GM13977 (cell line): ENCODE measurements at places on chromosomes 3 and 15.

GRCh38 chr15:91857224-91857585 lies 3.7 kb downstream of the SLCO3A1 start:
- no peak for DNase-seq

DNA sequence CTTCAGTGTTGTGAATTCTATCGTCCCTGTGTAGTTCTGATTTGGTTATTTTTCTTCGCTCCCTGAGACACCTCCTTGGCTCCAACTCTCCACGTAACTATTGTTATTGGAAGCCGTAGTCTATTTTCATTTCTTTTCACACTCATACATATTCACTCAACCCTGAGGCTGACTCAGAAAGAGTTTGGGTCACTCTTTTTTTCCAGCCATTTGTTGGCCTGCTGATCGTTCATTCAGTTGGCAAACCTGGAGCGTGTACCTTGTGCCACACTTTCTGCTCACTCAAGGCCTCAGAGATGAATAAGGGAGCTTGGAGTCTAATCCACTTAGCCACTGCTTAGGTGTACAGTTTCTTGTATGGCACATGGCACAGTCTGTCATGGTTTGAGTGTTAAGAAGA lies 22.4 kb downstream of the GYG1 start:
- no peak for DNase-seq

- no peak for DNase-seq
Measured at GRCh38 chr15:26391567-26392194, 381.2 kb downstream of the GABRB3 start.

- no peak for DNase-seq
Measured at GRCh38 chr3:132317229-132317948, at the start of gene ACP3. ACP3 (plus strand) TSS chr3:132317407; CDS start chr3:132317457, 50 bp downstream.

GRCh38 chr3:46614431-46614830 lies 2.1 kb downstream of the FAM240A start:
- no peak for DNase-seq

GRCh38 chr15:36960947-36961227 lies 139.5 kb downstream of the MEIS2 start:
- DNase-seq: no peak

DNA sequence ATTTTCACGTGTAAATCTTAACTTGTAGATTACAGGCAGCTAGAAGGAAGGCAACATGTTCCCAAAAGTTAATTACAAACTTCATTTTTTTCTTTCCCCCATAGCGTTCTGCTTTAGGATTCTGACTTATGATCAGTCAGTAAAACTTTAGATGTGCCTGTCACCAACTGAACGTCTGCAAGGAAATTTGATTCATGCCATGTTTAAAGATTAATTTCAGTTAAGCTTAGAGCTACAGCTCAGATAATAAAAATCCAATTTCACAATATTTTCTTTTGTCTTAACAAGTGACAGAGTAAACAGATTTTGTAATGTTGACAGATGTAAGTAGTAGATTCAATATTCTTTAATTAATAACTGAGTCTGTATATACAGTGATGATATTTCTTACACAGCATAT lies 253.1 kb downstream of the NFKBIZ start:
- no peak for DNase-seq

GRCh38 chr15:33119273-33119672 lies 75.2 kb downstream of the FMN1 start:
- DNase-seq: no peak

DNA sequence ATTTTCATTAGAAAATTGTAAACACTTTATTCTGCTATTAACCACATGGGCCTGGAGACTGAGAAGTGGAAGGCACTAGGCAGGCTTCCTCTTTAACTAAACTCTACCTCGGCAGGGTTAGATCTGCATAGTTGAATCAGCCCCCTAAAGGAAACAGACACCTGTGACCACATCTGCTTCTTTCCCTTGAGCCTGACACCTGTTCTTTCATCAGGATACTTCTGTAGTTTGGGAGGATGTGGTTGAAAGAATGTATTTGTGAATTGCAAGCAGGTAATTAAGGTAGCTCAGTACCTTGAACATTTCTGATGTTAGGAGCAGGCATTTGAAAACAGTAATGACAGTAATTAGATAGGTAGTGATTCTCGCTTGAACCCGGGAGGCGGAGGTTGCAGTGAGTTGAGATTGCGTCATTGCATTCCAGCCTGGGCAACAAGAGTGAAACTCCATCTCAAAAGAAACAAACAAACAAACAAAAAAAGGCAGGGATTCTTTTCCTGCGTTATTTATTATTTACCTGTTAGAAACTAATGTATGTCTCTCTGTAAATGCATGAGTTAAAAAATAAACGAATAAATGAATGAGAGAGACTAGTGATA lies 468.5 kb downstream of the NLGN1 start:
- no peak for DNase-seq

GRCh38 chr3:31106912-31107311 lies 212.5 kb upstream of the GADL1 start:
- DNase-seq: peak; percentile 13

- no peak for DNase-seq
Measured at GRCh38 chr3:30503446-30503845, 103.0 kb upstream of the TGFBR2 start.

DNA sequence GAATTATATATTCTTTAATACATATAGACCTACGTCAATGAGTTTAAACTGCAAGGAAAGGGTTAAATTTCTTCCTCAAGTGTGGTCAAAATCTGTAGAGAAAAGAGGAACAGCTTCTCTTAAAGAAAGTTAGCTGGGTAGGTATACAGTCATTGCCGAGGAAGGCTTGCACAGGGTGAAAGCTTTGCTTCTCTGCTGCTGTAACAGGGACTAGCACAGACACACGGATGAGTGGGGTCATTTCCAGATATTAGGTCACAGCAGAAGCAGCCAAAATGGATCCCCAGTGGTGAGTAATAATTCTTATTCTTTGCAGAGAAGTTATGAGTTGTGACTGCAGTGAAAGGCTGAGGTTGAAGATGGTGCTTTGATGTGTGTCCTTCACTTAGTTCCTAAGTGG lies at the start of gene CD86:
Gene CD86 (plus strand): TSS at position 148 of the 400 bp plus-strand sequence. CDS start 128 bp downstream, at position 276.
- DNase-seq: peak; percentile 62

DNA sequence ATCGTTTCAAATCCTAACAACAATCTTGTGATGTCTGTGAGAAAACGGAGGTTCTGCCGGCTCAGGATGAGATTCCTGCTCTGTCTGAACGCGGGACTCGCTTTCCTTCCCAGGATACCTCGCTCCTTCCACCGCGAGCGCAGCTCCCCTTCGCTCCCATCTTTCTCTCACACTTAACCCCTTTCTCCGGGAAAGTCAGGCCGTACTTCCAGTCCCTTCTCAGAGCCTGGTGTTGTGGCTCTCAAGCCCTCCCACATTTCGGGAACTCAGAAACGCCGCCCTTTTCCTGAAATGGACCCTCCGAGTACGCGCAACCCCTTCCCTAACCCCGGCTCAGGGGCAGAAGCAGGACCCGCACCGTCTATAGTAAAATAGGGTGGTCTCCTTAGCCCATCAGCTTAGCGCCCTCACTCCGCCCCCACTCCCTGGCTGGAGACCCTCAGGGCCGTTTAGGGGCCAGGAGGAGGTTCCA lies 378 bp upstream of the FEM1B start:
- DNase-seq: no peak
